DMS153 (cell line): ENCODE measurements at places on chromosomes 2 and 18.

DNA sequence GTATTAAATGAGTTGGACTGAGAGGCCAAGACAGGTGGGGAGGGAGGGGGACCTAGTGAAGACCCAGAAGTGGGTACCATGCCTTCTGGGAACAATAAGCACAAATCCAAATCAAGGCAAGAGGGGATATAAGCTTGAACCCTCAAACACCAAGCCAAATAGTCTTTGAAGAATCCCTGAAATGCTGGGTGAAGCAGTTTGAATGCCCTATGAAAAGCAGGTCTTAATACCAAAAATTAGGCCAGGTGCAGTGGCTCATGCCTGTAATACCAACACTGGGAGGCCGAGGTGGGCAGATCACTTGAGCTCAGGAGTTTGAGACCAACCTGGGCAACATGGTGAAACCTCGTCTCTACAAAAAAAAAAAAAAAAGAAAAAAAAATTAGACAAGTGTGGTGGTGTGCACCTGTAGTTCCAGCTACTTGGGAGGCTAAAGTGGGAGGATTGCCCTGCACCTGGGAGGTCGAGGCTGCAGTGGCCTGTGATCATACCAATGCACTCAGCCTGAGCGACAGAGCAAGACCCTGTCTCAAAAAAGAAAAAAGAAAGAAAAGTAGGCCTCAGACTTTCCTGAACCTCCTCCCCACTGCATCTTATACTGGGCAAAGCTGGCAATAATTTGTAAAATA, 3.5 kb downstream of the PCBP1 start:
- no peak for DNase-seq

DNA sequence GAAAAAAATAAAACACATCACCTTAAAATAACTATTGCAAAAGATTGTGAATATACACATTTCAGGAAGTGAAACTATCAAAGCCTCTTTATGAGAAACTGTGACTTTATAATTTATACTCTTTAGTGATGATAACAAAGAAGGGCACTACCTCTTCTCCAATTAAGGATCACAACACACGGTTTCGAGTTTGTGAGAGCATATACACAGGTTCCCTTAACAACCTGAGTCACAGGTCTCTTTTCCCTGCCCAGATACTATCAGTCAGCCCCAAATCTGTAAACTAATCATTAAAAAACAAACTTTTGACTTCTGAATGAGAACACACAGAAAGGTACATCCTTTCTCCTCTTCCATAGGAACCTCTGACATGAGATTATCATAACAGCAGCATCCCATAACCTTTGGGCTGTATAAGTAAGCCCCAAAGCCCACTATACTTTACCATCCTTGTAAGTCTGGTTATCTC, 44.9 kb downstream of the PTPN2 start:
- DNase-seq: no peak

DNA sequence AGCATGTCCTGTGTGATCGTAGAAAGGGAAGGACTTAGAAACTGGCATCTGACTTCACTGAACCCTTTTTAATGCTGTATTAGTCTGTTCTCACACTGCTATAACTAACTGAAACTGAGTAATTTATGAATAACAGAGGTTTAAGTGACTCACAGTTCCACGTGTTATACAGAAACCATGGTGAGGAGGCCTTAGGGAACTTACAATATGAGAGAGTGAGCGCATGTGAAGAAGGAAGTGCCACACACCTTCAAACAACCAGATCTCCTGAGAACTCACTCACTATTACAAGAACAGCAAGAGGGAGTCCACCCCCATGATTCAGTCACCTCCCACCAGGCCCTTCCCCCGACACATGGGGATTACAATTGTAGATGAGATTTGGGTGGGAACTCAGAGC, 811.3 kb downstream of the CPS1 start:
- no peak for DNase-seq

GRCh38 chr2:193331676-193332075, 1136.9 kb upstream of the TMEFF2 start:
- DNase-seq: no peak

- DNase-seq: no peak
These were observed 96.3 kb downstream of the TRIP12 start for GRCh38 chr2:229825476-229825875.

- DNase-seq: no peak
These were observed 173.8 kb downstream of the SEPTIN10 start for GRCh38 chr2:109439986-109440385.

DNA sequence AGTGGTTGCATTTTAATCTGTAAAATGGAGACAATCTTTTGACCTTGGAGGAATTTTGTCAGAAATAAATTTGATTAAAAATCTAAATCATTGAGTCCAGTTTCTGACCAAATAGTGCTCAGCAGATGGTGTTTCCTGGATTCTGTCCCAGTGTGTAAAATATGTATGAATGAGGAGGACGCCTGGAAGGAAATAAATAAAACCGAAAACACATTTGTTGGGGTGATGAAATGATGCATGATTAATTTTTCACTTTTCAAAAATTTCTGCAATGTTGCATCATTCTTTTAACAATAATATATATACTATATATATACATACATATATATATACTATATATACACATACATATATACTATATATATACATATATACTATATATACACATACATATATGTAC, 261.1 kb upstream of the TRIB2 start:
- no peak for DNase-seq

DNA sequence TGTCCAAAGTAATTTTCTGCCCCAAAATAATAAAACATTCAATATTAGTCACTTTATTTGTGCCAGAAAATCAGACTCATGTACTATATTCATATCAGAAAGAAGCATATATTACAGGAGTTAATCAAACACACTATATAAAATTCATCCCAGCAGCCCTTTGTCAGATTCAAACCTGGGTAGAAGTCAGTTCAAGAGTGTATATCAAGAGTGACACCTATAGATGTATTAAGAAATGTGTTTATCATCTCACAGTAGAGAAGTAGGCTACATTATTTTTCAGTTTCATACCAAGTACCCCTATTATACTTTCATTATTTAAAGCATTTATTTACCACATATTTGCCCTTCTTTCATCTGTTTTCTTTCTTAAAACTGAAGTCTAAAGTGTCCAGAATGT, 193.2 kb upstream of the DDX18 start:
- no peak for DNase-seq

GRCh38 chr18:26088487-26088886, 1.9 kb downstream of the SS18 start:
- DNase-seq: no peak

GRCh38 chr2:100589527-100589926, 26.7 kb downstream of the PDCL3 start:
- DNase-seq: no peak

- no peak for DNase-seq
These were observed 23.3 kb upstream of the SIX3 start for GRCh38 chr2:44918095-44918775.

DNA sequence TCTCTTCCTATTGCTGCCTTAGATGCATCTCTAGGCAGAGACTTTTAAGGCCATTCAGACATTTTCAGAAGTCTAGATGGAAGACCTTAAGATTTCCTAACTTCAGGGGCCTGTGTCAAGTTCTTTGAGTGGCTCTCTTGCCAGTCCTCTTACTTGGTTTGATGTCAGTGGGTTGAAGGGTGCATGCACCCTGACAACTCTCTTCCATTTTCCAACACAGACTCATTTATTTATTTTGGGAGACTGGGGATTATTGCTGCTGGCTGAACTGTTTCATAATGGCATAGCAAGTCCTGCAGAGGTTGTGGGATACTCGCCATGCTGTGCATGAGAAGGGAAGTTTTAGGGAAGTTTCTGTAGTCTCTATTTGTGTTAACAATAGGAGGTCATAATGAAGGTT, 39.0 kb upstream of the ACADL start:
- DNase-seq: no peak

GRCh38 chr2:6362671-6363450, 502.8 kb downstream of the CMPK2 start:
- DNase-seq: no peak

DNA sequence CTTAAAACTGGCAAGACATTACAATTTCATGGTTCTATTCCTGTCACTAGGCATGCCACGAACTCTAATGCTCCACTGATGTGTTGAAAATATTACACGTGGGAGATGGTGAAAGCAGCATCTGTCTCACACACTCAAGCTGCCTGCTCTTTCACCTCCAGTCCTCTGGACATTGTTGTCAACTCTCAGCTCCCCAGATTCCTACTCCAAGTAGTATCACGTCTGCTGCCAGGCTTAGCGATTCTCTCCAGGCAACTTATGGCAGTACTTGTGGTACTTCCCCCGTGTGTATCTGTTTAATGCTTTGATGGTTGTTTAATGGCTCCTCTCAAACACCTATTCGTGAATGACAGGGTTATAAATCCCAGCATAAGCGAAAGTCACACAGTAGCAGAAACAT, 103.8 kb downstream of the TMEFF2 start:
- peak; percentile 80 for DNase-seq

DNA sequence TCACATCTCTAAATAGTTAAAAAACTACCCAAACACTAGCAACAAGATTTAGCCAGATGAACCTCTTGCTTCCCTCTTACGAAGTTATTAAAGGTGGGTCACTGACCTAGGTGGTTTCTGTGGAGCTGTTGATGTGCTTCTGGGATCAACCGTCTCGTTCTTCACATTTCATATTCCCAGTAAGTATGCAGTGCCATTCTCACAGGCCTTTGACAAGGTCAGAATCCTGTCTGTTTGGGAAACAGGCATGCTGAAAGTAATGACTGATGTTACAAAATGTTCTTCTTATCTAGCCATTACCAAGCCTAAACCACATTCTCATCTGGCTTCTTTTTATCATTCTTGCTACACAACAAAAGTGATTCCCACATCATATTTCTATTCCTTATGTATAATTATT, 70.3 kb downstream of the WDR7 start:
- DNase-seq: no peak

GRCh38 chr18:10304853-10305252, 149.6 kb upstream of the APCDD1 start:
- DNase-seq: no peak

- no peak for DNase-seq
These were observed 1.5 kb downstream of the EPB41L5 start for GRCh38 chr2:120014226-120014980.

DNA sequence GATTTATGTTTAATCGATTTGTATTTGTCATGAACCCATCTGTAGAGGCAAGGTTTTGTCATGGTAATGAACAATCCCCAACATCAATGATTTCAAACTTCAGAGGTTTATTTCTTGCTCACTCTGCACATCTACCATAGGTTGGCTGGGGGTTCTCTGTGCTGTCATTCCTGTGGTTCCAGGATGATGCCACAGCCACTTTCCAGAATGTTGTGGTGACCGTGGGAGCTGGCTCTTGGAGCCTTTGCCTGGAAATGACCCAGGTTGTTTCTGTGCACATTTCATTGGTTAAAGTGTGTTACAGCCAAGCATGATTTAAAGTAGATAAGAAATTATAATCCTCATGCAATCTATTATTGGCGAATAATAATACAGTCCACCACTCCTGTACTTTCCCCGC, 28.2 kb upstream of the EPAS1 start:
- no peak for DNase-seq

DNA sequence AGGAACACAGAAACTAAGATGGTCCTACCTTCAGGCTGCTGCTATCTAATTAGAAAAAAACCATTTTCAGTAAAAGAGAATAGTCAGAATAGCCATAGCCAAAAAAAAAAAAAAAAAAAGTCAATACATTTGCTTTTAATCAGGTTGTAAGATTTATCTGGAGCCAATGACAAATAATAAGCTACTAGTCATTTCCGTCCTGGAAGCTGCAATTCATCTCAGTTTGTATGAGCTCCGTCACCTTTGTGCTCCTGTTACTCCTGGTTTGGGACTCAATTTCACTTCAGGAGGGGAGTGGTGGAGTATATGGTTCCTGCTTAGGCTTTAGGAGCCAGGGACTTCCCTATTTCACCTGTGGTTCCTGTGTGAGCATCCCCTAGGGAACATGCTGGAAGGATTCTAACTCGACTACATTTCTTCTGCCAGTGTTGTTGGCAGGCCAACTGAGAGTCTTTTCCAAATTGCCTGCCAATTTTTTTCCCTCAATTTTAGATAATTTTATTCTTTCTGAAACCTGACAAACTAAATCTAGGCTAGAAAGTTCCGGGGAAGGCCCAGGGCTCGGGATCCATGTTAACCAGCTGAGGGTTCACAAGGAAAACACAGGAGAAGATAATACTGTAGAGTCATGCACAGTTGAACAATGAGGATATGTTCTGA, 481.8 kb downstream of the DLGAP1 start:
- no peak for DNase-seq
